ENCODE measurements at places on chromosomes 2 and 18. TPM values are rescaled to one million over a fixed set of nuclear protein-coding genes. Genes with fewer than 3 reads are reported as not detected.

Gene SLC30A3
- 0.18 TPM for total RNA-seq

DNA sequence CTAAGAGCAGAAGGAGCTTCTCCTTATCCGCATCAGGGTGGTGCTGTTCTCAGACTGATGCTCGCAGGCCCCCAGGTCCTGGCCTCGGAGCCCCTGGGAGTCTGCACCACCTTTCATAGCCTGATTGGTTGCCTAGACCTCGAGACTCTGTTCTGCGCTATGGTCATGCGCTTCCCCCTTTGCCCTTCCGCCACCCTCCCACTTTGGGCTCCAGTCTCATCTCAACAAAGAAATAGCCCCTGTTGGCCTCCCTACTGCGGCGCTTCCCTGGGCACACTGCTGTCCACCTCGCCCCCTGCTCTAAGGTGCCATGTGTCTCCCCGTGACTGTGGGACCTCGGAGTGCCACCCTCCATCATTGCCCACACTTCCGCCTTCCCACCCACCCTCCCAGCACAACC is 102.9 kb upstream of the TWIST2 start:
- H3K27ac ChIP-seq = no peak overlapping the region
- DNase-seq = no peak
- H3K4me3 ChIP-seq = no peak overlapping the region
- H3K36me3 ChIP-seq = no peaks in the 10 kb centered on the region

- no peak overlapping the region for H3K27ac ChIP-seq
- H3K36me3 ChIP-seq = no peaks in the 10 kb centered on the region
- H3K4me1 ChIP-seq = no peaks in the 10 kb centered on the region
- no peak for DNase-seq
Measured at GRCh38 chr2:133956434-133956935, 297.4 kb upstream of the MGAT5 start.

DNA sequence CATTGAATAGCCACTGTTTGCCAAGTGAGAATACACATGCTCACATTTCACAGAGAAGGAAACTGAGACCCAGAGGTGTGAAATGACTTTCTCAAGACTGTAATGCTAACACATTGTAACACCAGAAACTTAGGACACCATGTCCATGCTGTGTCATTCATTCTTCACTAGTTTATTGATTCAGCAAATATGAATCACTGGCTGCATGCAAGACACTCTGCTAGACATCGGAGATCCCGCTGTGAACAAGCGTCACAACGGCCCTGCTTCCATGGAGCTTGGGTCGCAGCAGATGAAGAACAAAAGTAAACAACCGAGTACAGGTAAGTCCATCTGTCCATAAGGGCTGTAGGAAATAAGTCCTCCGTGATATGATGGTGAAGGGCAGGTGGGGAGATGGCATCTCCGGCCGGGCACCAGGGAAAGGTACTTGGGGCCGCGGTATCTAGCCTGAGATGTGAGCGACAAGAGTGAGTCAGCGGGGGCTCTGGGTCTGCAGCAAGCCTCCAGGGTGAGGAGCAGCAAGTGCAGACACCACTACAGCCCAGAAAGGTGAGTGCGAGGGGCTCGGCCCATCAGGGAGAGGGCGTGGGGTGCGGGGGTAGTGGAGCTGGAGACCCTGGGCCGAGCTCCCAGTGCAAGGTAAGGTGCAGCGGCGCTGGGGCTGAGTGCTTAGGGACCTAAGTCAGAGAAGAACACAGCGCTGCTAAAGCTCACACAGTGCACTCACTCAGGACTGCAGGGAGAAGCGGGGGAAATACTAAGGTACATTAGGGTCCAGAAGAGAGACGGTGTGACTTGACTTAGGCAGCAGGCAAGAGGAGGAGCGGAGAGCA is 391.2 kb downstream of the FBXO15 start:
- H3K36me3 ChIP-seq = no peaks in the 10 kb centered on the region
- H3K4me1 ChIP-seq = no peaks in the 10 kb centered on the region
- no peak overlapping the region for H3K4me3 ChIP-seq
- DNase-seq = no peak

Gene ABI2
- 24.2 TPM for total RNA-seq

Gene RGPD4
- 0.04 TPM for total RNA-seq

Measured in muscle of leg (tissue), 16 donors.